Activated CD4-positive, alpha-beta T cell treated with anti-CD3 and anti-CD28 coated beads for 24 hours (primary cell): ENCODE measurements at places on chromosomes 7 and 10.

- no peak for DNase-seq
Measured at GRCh38 chr10:77909021-77909748, 17.4 kb downstream of the DLG5 start.

GRCh38 chr10:43024942-43025700 lies 51.7 kb upstream of the RET start:
- no peak for DNase-seq

DNA sequence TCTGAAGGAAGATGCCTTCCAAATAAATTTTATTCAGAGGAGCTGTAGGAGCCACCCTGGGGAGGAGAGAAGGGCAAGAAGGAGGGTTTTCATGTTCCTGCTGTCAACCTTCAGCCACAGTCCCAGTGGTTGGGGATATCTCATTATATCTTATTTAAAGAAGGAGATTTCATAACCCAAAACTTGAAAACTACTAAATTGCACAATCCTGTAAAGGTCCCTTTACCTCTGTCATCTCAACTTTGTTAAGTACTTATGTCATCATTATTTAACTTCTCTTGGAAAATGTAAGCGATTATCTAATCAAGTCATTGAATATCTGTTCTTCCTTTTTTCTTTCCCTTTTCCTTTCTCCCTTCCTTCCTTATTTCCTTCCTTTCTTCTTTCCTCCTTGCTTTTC lies 794.5 kb upstream of the IGFBP3 start:
- no peak for DNase-seq

DNA sequence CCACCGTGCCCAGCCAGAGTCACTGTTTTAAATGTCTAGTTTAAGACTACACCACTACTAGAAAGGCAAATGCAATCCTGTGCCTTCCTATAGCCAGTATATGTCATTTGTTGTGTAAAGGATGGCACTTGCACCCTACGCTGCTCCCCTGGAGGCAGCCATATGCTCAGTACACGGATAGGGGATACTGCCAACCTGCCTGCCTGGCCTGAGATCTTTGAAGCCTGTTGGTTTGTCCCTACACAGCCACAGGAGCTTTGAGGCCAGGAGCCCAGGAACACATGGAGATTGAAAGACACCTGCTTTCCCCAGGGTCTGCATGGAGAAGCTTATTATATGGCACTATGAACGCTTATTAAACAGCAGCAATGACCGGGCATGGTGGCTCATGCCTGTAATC lies 2.3 kb upstream of the SCRN1 start:
- no peak for DNase-seq

DNA sequence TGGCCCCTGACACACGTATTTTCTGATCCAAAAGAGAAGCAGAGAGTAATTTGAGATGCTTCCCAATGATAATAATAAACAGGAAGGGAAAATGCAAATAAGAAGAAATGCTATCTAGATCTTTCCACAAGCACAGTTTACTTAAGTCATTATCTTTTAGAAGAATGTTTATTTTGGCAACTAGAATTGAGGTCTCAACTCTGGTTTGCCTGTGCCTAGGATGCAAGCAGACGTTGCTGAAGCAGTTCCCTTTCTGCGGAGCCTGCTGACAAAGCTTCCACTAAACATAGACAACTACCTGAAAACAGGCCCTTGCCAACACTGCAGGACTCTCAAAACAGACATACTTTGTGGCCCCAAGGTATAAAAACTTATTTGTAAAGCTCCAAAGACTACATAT lies 315.8 kb upstream of the POM121L12 start:
- no peak for DNase-seq

- DNase-seq = no peak
Measured at GRCh38 chr7:128937647-128938543, at the start of gene IRF5. IRF5 (plus strand) TSS chr7:128937927; CDS start chr7:128942082, 4,155 bp downstream.
